Naive B cell (primary cell): ENCODE measurements at places on chromosomes 7 and 10.

DNA sequence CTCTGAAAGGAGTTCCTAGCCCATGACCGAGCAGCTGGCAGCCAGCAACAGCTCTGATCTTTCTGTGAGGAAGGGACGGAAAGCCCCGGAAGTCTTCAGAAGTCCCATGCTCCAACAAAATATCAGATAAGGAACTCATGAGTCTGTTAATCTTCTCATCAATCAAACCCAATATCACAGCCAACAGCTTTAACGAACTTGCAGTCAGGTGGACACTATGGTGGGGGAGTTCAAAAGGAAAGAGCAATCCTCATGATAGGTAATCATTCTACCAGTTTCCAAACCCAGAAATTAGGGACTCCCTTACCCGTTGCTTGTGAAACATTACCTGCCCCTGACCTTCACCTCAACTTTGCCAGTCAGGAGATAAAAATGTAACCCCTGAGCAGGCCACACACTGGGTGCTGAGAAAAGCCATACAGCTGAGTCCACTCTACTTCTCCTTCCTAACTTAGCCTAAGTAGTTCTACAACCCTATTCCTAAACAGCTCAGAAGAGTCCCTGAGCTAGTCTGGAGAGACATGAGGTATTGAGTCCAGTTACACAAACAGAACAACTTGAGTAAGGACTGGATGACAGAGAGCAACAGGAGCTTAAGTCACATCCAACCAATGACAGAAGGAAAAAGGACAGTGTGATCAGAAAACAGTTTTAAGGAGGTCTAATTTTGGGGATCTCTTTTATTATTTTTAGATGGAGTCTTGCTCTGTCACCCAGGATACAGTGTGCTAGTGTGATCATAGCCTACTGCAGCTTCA, 2.2 kb downstream of the NDST2 start:
- no peak for DNase-seq

DNA sequence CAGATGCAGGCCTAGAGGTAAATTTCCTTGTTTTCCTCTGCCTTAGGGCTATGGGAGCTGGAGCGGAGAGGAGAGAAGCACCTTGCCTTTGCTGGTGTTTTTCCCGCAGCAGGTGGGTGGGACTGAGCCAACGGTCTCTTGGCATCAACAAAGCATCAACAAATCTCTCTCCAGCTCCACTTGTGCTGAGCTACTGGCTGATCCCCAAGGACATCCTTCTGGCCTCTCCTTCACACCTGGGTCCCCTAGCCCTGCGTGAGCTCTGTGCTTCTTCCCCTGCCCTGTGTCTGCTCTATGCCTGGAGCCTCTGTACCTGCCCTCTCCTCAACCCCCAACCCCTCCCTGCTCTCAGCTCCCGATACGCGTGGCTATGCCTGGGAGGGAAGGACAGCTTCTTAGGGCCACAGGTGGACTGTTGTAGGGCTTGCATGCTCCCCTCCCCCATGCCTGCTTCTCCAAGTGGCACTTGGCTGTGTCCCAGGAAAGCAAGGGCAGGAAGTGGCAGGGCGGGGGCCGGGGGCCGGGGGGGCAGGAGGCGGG, 3.2 kb upstream of the CLDN4 start:
- DNase-seq: no peak

DNA sequence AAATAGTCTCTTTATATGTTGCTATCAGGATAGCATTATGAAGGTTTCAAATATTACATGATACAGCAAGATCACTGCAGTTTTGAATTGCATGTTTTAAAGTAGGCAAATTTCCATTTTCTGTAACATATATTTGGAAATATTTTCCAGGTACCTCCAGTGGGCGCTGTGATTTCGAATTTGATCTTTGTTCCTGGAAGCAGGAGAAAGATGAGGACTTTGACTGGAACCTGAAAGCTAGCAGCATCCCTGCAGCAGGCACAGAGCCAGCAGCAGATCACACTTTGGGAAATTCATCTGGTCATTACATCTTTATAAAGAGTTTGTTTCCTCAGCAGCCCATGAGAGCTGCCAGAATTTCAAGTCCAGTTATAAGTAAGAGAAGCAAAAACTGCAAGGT, 299.0 kb downstream of the MALRD1 start:
- DNase-seq: no peak

- DNase-seq: no peak
Measured at GRCh38 chr10:91799612-91799975, 1.4 kb downstream of the TNKS2 start.

- DNase-seq: no peak
Measured at GRCh38 chr10:113604572-113604971, 51.7 kb downstream of the HABP2 start.

DNA sequence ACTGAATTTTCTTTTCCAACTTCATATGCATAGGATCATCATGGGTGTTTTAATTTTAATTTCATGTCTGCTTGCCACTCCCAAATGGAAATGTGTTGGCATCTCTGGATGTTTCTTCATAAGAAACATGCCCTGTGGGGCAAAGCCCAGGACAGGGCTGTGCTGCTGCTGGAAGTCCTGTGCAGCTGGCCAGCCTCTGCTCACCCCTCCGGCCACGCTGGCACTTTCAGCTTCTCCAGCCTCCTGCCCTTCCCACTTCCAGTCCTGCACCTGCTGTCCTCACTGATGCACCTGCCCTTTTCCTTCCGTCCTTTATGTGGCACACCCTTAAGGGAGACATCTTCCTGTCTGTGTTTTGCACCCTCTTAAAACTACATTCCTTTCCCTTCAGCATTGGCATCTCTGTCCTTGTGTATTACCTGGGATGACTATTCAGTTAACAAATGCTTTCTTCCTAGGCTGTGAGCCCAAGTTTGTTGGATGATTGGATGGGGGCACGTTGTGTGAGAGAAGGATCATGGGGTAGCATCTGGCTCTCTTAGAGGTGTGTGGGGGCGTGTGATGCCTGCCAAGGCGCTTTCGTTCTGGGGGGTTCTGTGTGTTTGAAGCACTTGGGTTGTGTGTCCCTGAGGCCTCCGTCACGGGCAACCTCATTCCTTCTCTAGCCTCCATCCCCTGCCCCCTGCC, 56.8 kb downstream of the TCF7L2 start:
- DNase-seq: no peak

- DNase-seq: no peak
Measured at GRCh38 chr10:60286559-60286958, 103.1 kb downstream of the ANK3 start.

GRCh38 chr7:129684777-129685176, 73.3 kb downstream of the NRF1 start:
- no peak for DNase-seq

GRCh38 chr10:26781797-26782196, 79.0 kb downstream of the ABI1 start:
- DNase-seq: no peak

DNA sequence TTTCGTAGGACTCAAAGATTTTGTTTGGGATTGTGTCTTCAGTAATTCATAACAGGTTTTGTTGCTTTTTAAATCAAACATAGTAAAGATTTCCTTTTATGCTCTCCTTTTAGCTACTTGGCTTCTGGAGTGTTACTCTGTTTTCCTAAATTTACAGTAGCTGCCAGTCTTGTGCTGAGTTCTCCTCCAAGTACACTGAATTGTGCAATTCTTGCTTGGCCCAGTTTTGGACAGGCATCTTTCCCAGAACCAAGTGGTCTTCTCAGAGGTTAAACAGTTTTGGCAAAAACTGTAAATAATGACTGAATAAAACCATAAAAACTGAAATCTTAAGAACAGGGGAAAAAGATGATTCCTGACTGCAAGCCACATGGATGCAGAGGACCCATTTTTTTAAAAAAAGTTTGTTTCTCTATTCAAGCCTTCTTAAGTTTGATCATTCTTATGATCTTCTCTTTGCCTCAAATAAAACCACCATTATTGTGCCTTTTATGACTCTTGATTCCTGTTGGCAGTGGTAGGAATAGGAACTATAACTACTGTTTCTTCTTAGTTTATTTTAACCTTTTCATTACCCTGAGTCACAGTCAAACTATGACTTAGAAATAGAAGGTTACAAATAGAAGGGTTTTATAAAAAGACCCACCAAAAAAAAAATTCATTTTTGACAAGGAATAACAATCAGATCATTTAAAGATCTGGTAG, 88.0 kb downstream of the MDFIC start:
- DNase-seq: no peak

DNA sequence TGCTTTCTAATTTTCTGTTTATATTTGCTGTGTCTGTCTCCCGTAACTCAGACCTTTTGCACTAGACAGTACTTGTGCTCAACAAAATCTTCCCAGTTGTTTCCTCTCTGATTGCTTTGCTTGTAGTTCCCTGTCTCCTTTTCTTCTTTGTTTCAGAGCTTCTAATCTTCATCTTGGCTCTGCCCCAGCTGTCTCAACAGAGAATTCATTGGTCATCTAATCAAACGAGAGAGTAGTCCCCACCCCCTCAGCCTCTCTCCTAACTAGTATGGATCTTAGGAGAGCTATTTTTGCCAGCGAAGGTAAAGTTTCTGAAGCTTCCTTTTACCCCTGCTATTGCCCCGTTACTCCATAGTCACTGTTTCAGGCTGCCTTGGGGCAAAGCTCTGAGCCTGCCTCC, 32.8 kb downstream of the SLC26A4 start:
- DNase-seq: no peak

- DNase-seq: no peak
Measured at GRCh38 chr10:45627412-45628048, 45.0 kb downstream of the ZFAND4 start.

DNA sequence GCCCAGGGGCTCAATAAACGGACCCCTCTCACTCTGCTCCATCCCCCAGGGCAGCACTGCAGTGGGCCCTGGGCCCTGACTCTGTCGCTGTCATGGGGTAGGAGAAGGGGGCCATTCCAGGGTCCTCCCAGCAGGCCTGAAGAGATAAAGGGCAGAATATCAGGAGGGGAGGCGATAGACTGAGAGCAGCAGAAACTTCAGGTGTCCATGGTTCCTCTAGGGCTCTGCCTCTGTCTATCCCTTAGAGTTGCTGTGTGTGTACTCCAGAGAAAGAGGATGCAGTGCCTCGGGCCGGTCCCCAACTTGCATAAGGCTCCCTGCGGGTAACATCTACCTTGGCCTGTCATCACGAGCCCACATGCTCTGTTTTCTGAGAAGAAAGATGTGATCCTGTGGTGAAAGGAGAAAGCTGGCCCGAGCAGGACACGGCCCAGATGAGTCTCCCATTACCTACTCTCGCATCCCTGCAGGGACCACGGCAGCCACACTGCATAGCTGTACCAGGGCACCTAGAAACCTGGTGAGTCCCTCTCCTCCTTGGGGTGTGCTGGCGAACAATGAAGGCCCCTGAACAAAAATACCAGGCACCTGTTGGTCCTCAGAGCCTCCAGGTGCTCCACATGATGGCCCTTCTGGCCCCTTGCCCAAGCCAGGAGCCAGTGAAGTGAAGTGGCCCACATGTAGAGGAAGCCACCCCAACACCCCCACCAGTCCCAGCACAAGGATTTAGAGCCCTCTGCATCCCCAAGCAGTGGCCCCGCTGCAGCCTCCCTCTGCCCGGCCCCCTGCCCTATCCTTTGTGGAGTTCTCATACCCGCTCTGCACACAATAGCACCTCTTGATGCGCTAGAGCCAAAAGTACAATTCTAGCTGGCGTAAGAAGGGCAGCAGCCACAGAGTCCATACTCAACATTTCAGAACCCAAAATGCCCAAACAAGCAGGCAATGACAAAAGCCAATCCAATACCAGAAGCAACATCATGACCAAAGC, 106.8 kb downstream of the ARHGAP22 start:
- DNase-seq: no peak

- DNase-seq: no peak
Measured at GRCh38 chr7:156944876-156945275, 4.6 kb upstream of the NOM1 start.

GRCh38 chr10:48594803-48595538, 9.9 kb downstream of the ARHGAP22 start:
- DNase-seq: no peak

- no peak for DNase-seq
Measured at GRCh38 chr10:31724296-31724695, 204.3 kb downstream of the ARHGAP12 start.

- no peak for DNase-seq
Measured at GRCh38 chr10:5443429-5443828, 31.1 kb downstream of the NET1 start.

DNA sequence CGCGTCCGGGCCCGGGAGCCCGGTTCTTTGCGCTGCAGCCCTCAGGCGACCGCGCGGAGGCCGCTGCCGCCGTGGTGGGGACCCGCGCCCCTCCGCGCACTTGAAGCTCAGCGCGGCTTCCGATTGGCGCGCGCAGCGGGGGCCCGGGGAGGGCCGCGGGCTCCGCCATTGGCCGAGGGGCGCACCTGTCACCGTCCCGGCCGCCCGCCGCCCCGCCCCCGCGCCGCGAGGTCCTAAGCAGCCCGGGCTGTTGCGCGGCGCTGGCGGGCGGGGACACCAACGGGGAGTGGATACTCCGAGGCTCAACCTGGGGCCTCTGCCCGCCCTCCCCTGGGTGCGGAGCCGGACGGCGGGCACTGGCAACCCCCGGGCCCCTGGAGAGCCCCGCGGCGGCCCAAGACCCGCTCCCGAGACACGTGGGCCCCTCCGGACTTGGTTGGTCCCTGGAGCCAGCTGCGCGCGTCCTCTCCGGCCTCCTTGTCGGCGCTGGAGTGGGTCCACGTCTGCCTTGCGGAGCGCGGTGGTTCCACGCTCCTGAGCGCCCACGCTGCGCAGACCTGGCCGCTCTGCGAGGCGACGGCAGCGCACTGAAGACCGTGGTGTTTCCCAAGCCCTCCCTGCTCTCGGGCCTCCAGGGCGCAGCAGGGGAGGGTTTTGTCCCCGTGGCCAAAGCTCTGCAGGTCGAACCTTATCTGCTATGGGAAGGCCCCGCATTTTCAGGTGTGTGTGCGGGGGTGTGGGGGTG, at the start of gene MNX1:
TSS of gene MNX1 (minus strand) at position 76 of the 745 bp plus-strand sequence. CDS start 313 bp downstream, outside the sequence.
- peak; percentile 37 for DNase-seq

- no peak for DNase-seq
Measured at GRCh38 chr10:6667679-6668270, 87.7 kb upstream of the PRKCQ start.

DNA sequence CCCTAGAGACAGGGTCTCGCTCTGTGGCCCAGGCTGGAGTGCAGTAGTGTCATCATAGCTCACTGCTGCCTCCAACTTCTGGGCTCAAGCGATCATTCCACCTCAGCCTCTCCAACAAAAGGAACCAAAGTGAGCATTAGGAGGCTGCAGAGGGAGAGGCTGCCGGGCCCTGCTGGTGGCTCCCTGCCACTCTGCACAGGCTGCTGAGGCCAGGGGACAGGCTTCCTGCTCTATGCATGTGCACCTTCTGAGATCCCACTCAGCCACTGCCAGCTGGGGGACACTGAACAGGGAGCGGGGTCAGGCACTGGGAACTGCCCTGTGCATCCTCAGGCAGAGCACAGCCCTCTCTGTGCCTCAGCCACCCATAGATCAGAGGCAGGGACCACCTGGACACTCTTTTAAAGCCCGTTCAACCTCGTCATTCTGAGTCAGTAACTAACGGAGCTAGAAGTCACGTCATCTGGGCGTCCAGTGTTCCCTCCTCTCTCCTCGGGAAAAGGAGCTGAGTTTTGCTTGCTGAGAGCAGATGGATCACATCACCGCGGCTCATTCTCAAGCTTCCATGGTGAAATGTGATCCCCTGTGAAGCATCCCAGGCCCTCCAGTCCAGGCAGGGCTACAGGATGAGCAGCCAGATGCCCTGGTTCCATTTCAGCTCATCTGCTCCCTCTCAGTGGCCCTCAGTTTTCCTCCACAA, 109.6 kb downstream of the MYL10 start:
- no peak for DNase-seq
